ENCODE measurements at places on chromosomes 12 and 14.

DNA sequence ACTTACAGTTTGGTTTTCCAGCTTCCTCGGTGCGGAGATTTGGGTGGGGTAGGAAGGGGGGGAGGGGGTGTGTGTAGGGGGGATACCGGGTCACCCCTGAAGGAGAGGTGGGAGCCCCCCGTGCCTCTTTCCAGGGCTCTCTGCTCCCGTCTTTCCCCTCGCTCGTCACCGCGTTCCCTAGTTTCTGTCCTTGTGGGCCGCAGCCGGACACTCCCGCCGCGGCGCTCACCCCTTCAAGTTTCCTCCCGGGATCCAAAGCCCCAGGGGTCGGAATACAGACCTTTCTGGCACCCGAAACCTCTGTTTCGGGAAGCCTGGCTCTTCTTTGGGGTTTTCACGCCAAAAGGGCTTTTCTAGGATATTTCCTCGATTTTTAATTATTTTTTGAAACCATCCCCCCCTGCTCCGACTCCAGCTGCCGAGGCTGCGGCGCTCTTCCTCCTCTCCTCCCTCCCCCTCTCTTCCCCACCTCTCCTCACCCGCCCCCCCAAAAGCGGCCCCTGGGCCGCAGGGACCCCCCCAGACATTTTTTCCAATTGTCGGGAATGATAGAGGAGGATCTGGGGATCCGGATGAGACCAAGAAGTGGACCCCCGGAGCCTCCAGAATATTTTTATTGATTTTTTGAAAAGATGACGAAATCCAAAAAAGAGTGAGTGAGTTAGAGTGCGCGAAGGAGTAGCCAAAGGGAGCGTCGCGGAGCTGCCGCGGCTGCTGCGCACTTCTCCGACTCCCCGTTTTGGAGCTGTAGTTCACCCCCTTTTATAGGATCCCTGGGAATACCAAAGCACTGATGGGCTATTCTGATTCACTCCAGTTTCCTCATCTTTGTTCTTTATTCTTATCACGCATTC is 1.7 kb downstream of the CCND2 start:
- DNase-seq = peak; percentile 28

- DNase-seq = no peak
These were observed 599.8 kb downstream of the RPL10L start for GRCh38 chr14:46051796-46052195.

GRCh38 chr12:109482894-109483293 is 5.5 kb downstream of the UBE3B start:
- DNase-seq = no peak

GRCh38 chr12:104870797-104871196 is 87.3 kb downstream of the SLC41A2 start:
- no peak for DNase-seq

DNA sequence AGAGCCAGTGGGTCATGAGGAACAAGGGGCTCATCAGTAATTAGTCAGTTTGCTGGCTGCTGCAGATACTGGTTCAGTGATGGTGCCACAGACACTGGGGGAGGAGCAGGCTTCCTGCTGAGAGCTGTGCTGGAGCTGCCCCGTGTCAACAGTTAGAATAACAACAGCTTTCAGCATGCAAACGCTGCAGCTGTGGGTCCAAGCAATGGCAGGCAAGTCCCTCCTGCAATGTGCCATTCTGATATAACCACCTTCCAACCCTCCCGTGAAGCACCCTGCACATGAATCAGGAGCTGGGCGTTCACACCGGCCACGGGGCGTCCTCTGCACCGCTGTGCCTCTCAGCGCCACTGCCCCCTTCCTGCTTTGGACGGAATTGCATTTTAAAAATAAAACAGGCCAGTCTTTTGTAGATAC is 258.4 kb upstream of the SFSWAP start:
- DNase-seq = peak; percentile 64

DNA sequence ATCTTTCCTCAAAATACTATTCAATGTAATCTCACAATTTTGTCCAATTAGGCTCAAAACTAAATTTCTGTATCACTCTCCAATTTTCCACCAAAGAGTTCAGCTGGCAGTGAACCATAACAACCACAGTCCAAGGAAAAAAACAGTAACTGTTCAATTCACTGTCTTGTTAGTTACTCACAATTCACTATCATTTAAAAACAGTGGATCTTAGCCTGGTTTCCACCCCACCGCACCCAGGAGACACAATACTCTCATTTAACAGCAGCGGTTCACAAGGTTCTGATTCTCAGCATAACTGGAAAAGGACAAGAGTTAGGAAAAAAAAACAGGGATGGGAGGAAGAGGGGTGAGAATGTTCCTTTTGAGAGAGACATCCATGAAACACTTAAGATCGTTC is 40.5 kb downstream of the MED13L start:
- peak; percentile 49 for DNase-seq

GRCh38 chr12:3016191-3016590 is 57.0 kb downstream of the TEAD4 start:
- DNase-seq = no peak
